ENCODE measurements at places on chromosomes 11 and 22.
A peak's percentile ranks its signal among the peaks of the same experiment; 100 is the strongest.

- no peak for DNase-seq
Measured at GRCh38 chr11:34600339-34601084, 20.4 kb upstream of the EHF start.

DNA sequence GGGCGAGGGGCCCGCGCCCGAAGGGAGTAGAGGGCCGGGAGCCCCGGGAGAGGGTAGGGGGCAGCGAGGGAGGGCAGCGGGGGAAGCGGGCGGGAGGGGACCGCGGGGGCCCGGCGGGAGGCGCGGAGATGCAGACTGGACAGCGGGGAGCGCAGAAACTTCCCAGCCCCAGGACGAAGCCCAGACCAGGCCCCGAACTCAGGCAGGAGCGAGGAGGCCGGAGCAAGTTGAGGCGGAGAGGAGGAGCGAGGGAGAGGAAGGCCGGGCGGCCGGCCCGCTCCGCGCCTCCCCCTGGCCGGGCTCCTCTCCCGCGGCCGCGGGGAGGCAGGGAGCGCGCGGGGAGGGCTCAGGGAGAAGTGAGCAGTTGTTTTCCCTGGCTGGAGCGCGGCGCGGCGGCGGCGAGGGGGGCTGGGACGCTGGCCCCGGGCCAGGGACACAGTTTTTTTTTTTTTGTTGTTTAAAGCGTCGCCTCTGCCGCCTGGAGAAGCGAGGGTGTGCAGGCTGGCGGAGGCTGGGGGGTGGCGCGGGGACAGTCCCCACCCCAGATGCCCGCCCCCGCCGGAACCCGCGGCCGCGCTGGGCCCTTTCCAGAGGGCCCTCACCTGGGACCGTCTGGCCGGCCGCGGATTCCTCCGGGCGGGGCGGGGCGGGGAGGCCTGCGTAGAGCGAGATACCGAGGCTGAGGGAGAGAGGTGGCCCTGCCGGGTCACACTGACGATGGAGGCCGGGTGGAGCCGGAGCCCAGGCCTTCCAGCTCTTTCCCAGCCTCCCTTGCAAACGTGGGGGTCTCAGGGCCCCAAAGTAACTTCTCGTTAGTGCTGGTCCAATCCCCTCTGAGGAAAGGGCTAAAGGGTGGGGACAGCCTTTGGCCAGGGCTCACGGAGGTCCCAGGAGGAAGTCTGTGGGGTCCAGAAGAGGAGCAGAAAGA is at the start of gene LTBP3:
Gene LTBP3, minus strand, starts transcription at position 358 of the 928 bp plus-strand sequence. CDS start 400 bp downstream, outside the sequence.
- peak; percentile 92 for DNase-seq

GRCh38 chr11:77129069-77129841 is 1.2 kb downstream of the MYO7A start:
- no peak for DNase-seq

GRCh38 chr11:90890347-90890746 is 667.5 kb upstream of the CHORDC1 start:
- DNase-seq: no peak

- DNase-seq: peak; percentile 49
Measured at GRCh38 chr11:116605543-116606459, 167.0 kb downstream of the BUD13 start.

GRCh38 chr22:25930083-25930482 is 188.1 kb downstream of the MYO18B start:
- no peak for DNase-seq

DNA sequence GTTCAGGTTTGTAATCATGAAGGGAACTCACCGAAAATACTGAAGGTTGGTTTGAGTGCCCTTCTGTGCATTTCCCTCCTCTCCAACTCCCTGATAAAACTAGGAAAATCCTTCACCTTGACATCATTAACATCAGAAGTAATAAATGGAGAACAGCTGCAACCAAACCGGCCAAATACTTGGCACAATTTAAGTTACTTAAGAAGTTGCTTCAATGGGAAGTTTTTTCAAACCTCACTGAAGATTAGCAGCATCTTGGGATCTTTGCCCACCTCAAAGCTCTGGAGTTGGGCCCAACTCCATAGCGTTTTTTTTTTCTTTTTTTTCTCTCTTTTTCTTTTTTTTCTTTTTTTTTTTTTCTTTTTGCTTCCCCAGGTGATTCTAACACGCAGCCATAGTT is 784.8 kb downstream of the KCNA4 start:
- DNase-seq: no peak

DNA sequence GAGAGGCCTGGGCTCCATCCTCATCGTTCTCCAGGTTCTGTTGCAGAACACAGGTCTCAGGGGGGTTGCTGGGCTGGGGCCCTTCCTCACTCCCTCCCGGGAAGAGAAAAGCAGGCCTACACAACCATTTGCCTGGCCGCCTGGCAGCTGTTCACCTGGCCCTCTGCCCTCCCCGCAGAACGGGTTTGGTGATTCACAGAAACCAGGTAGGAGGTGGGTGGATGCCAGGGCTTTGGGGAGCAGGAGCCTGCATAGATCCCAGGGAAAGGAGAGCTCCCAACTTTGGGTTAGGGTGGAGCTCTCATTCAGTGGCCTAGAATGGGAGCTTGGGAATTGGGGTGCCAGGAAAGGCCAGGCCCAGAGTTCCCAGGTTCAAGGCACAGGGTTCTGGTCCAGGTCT is 995 bp downstream of the TMEM134 start:
- DNase-seq: peak; percentile 97

DNA sequence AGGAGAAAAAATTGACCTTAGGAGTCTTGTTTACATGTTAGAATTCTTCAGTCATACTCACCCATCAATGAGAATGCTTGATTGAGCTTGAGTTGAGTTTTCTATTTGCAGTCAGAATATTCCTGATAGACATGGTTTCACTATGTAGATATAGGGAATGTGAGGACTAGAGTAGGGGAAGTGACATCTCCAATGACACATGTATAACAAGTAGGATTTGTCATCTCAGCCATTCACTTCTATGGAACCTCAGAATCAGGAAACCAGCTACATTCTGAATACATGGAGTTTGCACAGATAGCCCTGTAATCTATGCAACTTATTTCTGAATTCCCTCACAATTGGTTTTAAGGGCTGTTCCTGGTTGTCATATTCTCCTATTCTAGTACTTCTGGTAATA is 20.1 kb upstream of the OR9Q1 start:
- DNase-seq: no peak

DNA sequence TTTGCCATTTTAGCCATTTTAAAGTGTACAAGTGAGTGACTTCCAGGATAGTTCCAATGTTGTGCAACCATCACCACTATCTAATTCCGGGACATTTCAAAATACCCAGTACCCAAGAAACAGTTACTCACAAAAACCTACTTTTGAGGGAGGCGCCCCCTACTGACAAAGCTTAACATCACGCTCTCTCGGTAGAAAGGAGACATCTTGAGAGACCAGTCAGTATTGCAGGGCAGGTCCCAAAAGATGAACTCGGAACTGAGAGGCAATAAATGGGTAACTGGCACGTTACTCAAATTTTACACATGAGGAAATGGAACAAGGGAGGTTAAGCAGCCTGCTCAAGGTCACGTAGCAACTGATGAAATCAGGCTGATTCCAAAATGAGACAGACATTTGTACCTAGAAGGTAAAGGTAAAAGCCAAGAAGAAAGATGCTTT is 50.0 kb upstream of the POU2AF1 start:
- DNase-seq: peak; percentile 53

DNA sequence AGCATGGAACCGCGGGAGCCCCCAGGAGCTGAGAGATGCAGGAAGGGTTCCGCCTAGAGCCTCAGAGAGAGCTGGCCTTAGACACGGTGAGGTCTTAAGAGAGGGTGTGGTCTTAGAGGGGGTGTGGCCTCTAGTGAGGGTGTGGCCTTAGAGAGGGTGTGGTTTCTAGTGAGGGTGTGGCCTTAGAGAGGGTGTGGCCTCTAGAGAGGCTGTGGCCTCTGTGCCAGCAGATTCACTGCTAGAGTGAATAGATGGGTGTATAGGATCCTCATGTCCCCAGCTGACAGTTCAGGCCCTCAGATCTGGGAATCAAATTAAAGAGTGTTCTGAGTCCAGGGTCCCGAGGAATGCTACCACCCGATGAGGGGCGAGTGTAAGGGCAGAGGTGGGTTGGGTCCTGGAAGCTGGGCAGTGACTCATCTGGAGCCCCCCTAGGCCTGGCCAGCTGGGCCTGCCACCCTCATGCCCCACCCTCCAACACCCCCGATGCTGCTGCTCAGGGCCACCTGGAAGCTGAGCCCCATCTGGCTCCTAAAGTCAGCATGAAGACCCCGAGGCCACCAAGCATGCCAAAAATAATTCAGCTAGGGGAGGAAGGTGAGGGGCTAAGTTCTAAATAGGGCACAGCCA is 49.5 kb downstream of the IGF2 start:
- no peak for DNase-seq

DNA sequence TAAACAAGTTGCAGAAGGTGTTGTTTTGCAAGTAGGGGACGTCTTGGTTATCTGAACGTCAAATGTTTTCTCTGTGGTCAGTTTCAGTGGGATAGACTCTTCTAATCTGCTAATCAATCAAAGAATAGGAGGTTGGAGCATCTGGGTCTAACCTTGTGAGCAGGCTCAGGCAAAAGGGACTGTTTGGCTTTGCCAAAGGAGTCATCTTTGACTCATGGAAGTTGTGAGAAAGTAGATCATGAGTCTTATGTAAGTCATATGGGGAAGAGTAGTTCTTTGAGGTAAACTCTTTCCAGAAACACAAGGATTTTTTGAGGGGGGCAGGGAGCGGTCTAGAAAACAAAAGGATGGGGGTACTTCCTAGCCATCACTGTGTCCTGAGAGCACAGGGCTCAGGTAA is 27.1 kb upstream of the TOP3B start:
- no peak for DNase-seq

GRCh38 chr11:130787092-130787616 is 129.1 kb downstream of the SNX19 start:
- DNase-seq: peak; percentile 90

DNA sequence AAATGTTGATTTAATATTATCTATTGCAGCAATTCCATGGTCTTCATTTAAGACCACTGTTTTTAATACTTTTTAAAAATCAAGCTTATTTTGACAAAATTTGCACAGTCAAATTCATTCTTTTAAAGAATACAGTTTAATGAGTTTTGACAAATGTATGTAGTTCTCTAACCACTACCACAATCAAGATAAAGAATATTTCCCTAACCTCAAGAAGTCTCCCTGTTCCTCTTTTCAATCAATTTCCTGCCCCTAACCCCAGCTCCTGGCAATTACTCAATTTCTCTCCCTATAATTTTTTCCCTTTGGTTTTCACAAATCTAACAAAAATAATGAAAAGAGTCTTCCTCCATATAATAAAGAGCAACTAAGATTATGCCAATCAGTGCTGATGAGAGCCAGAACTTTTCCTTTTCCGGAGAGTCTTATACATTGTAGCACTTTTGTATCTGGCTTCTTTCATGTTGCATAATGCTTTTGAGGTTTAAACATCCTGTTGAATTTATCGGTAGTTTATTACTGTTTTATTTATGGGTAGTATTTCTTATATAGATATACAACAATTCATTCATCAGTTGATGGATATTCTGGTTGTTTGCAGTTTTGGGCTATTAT is 231.7 kb downstream of the AASDHPPT start:
- no peak for DNase-seq

GRCh38 chr22:23772649-23773473 is at the start of gene MMP11:
Gene MMP11, plus strand, starts transcription at chr22:23772849. Its CDS starts 22 bp downstream, at chr22:23772871.
- peak; percentile 58 for DNase-seq

DNA sequence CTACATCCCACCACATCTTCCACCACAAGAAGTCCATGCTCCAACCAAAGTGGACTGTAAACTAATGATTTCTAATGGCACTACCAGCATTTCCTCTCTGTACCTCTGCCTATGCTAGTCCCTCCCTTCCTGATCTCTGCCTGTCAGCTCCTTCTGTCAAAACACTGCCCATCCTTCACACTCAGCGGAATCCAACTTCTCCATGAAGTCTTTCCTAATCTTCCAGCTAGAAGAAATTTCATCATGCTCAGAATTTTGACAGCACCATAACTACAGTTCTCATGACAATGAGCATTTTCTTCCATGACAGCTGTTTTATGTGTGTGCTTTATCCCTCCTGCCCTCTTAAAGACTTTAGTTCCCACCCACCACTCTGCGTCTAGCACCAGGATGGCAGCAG is 111.4 kb downstream of the SERGEF start:
- DNase-seq: no peak

- DNase-seq: no peak
Measured at GRCh38 chr11:95252586-95252985, 21.6 kb upstream of the SESN3 start.

DNA sequence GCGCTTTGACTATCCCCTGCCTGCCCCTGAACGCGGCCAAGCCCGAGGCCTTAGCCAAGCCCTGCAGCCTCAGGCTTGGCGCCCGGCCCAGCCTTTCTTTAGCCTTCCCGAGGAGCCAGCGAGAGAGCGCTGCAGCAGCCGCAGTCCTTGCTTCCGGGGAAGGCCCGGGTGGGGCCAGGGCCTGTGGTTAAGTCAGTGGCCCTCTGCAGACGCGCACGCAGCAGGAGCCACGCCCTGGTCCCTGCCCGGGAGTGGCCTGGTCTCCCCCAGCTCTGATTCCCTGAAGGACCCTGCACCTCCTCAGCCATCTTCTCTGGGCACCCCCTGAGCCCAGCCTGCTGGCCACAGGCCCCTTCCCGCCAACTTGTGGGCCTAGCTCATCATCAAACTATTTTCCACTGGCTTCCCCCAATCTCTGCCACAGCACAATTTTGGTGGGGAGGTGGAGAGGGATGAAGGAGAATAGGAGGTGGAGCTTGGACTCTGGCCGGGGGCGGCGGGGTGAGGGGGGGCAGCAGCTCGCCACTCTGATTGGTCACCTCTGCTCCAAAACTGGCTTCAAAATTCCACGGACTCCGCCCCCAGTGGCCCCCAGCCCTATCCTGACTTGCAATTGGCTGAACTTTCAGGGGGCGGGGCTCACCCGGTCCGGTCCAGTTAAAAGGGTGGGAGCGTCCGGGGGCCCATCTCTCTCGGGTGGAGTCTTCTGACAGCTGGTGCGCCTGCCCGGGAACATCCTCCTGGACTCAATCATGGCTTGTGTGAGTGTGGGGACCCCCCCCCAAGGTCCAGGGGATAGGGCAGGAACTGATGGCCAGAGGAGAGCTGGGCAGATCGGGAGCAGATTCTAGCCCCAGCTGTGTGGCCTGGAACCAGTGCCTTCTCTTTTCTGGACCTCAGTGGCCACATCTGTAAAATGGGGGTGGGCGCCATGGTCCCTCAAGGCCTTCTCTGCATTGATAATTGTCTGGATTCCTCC is at the start of gene LGALS1:
Gene LGALS1, plus strand, starts transcription at position 686 of the 979 bp plus-strand sequence. Its CDS starts 67 bp downstream, at position 753.
- DNase-seq: peak; percentile 94

GRCh38 chr22:36201630-36202319 is at the start of gene APOL4:
Gene APOL4, minus strand, starts transcription at chr22:36201809. Its CDS starts 75 bp downstream, at chr22:36201734.
- peak; percentile 52 for DNase-seq

- no peak for DNase-seq
Measured at GRCh38 chr11:106920899-106921509, 97.3 kb downstream of the GUCY1A2 start.

- no peak for DNase-seq
Measured at GRCh38 chr11:46198245-46199240, 77.3 kb upstream of the PHF21A start.

GRCh38 chr22:23681026-23681809 is 9.6 kb upstream of the RGL4 start:
- DNase-seq: no peak

- no peak for DNase-seq
Measured at GRCh38 chr11:20080032-20080685, 80.1 kb downstream of the DBX1 start.
